ENCODE measurements at places on chromosomes 7 and 10.
A peak's percentile ranks its signal among the peaks of the same experiment; 100 is the strongest.

DNA sequence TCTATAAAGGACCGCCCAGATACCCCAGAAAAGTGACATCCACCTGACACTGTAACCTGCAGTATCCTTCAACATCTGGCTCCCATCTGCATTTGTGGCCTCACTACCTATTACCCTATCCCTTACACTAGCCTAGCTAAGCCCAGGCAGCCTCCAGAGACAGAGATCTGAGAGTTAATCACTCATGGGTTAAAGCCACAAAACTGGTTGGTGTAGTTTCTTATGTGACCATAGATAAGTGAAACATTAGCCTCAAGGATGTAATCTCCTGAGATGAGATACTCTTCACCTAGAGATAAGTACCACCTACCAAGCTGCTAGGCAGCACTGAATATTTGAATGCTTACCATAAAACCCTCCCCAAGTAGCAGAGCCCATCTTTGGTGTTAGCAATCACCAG, 35.4 kb downstream of the CTTNBP2 start:
- no peak for DNase-seq

- no peak for DNase-seq
Observed at GRCh38 chr7:149865437-149865836, 8.3 kb upstream of the ATP6V0E2 start.

DNA sequence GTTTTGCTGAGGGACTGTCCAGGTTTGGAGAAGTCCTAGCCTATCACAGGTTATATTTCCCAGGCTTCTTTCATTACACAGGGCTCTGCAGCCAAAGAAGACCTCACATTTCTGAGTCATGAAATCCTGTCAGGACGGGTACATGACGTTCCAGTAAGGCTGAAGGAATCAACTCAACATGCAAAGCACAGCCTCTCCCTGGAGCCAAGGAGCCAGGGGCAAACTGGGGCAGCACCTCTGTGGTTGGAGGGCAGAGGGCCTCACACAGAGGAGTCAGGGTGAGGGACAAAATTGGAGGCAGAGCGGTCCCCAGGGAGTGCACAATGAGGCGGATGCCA, 116.3 kb upstream of the GDF10 start:
- no peak for DNase-seq

- no peak for DNase-seq
Observed at GRCh38 chr7:43379210-43379609, 203.7 kb upstream of the STK17A start.

DNA sequence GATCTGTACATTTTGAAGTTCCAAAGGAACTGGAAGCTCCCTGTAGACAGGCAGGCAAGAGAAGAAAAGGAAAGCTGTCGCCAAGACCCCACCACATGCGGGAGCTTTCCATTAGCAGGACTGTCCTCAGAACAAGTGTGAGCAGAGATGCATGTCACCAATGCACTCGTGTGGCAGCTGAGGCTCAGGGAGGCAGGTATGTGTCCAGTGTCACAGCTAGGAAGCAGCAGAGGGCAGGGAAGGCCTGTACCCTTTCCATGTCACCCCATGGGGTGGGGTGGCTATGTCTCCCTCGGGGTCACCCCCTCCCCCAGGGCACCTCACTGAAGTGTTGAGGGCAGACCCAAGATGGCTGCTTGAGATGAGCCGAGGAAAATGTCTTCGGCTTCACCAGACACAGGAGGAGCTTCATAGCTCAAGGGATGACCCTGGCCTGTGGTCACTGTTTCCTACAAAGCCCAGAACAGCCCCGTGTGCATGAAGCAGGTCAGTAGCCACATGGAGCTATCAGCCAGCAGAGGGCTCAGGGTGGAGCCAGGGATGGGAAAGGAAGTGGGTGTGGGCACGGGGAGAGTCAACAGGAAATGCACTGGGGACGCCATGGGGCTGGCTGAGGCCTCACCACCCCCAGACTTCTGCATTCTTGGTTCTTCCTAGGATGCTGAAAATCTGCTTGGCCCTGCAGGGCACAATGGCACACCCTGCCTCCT, 96.6 kb downstream of the FAM53B start:
- DNase-seq = peak; percentile 80

DNA sequence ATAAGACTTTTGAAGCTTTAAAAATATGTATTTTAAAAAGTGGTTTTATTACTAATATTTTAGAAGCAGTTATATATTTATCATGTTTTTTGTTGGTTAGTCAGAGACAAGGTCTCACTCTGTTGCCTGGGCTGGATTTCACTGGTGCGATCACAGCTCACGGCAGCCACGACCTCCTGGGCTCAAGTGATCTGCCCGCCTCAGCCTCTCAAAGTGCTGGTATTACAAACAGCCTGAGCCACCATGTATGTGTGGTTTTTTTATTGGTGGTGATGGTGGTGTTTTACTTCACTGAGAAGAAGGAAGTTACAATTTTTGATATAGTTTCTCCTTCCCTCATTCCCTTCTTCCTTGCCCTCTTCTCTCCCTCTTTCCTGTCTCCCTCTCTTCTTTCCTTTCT, 13.4 kb downstream of the NHLRC2 start:
- DNase-seq = no peak

DNA sequence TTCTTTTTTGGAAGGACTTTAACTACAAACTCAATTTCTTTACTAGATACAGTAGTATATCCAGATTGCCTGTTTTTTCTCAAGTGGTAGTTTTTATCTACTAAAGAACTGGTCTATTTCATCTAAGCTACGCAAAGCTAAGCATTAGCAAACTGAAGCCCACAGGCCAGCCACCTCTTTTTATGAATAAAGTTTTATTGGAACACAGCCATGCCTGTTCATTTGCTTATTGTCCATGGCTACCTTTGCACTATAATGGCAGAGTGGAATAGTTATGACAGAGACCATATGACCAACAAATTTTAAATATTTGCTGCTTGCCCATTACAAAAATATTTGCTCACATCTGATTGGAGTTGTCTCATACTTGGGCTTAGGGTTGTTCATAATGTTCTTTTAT, 168.7 kb downstream of the CAMK1D start:
- DNase-seq = no peak

DNA sequence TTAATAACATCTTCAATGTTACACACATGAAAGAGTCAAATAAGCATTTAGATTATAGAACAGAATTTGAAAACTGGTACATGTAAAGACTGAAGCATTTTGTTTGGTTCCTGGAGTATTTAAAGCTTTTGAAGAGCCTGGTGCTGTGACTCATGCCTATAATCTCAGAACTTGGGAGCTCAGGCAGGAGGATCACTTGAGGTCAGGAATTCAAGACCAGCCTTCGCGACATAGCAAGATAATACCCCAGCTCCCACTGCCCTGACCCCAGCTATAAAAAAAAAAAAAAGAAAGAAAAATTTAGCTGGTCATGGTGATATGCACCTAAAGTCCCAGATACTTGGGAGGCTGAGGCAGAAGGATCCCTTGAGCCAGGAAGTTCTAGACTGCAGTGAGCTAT, 87.8 kb downstream of the HDAC9 start:
- DNase-seq = no peak

GRCh38 chr10:103140469-103140868, 52.6 kb downstream of the NT5C2 start:
- DNase-seq = no peak

GRCh38 chr10:114308531-114309363, 69.7 kb downstream of the VWA2 start:
- no peak for DNase-seq

DNA sequence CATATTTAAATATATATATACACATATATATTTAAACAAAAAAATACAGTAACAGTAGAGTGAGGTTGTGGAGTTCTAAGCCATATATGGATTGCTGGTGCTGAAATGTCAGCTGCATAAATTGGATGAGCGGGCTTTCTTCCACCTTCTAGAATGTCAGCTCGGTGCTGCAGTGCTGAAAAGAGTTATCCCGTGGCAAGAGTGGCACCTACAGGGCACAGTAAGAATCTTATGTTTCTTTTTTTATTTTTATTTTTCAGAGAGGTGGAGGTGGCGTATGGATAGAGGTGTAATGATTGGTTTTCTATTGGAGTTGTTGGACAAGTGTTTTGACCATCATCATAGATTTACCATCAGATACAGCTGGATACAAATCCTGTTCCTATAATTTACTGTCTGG, 86.2 kb upstream of the DYNC1I1 start:
- DNase-seq = peak; percentile 63

DNA sequence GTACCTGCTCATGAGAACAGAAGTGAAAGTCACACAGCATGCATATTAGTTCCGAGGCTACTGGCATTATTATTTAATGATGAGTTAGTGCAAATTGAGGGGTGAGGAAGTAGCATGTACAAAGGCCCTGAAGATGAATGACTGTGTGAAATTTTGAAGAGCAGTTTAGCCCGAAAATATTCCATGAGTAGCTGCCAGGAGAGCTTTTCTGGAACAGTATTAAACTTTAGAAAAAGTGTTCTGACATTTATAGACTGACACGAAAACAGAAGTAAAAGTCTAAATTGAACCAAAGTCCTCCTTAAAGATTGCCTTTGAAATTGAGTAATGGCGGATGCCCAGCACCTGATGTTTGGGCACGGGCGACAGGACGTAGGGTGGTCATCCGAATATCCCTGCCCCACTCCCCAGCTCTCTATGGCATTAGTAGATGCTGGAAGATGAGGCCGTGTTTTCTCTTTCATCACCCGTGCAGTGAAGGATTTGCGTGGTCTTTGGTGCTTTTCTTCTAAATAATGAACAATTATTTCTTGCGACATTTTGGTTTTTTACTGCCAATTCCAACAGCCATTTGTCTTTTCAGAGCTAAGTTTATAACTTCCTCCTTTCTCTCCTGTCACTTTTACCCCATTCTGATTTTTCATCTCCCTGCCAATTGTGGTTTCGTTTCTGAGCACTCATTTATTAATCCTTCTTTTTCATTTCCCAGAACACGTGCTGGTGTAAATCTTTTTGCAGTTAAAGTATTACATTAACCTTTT, 192.6 kb downstream of the MGMT start:
- no peak for DNase-seq

- no peak for DNase-seq
Observed at GRCh38 chr7:90484706-90485105, 15.3 kb downstream of the PTTG1IP2 start.

DNA sequence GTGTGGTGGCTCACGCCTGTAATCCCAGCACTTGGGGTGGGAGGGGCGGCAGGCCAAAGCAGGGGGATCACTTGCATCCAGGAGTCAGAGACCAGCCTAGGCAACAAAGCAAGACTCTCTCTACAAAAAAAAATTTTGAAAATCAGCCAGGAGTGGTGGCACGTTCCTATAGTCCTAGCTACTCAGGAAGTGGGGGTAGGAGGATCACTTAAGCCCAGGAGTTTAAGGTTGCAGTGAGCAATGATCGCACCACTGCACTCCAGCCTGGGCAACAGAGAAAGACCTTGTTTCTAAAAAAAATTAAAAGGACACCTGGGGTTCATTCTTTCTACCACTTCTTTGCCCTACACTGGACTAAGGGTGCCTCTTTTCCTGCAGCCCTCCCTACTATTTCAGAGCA, 15.1 kb downstream of the WAPL start:
- DNase-seq = no peak

DNA sequence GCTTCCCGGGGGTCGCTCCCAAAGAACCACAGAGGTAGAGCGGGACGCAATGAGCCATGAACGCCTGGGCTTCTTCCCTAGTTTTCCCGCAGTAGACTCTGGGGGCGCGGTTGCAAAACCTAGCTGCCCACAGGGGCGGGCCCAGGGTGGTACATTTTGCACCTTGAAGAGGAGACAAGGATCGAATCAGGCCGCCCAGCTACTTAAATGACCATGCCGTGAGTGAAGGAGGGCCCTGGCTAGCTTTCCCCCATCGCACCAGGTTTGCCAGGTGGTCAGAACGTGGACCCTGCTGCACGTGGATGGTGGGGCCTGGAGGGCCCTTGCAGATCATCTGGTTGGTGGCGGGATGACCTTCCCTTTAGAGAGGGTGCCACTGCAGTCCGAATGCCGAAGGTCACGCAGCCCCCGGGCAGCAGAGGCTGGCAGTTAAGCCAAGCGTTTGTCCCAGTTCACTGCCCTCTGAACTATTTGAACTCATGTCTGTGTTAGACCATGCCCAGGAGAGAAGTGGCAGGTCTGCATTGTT, 604 bp upstream of the SHTN1 start:
- DNase-seq = peak; percentile 23

GRCh38 chr7:21777921-21778320, 167.8 kb downstream of the CDCA7L start:
- DNase-seq = no peak

DNA sequence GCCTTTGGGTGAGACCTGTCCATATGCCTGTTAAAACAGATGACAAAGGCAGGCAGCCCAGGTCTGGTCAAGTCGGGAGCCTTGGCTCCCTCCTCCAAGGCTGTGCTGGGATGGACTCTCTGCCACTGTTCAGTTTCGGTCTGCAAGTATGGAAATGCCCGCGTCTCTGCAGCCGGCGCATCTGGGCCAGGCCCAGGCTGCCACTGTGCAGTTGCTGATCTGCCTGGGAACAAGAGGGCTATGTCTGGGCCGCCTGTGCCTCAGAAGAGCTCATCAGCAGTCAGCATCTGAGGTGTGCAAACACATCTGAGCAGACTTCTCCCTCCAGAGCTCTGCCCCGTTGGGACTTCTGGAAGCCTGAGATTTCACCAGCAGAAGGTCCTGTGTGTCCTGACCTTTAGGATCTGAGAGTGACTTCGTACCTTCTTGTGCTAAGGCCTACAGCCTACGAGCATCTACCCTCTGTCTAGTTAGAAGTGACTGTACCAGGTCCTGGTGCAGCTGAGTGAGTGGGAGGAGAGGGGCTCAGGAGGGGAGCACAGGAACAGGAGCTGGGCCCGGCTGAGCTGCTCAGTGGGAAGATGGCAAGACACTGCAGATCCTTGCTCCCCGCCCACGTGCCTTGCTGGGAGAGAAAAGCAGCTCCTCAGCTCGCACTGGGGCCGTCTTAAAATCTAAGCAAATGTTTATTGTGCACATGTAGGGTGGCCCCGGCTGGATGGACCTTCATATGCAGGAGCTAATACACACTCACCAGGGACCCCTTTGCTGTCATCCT, 50.9 kb downstream of the DOCK1 start:
- DNase-seq = no peak

- no peak for DNase-seq
Observed at GRCh38 chr7:78081888-78082287, 283.3 kb downstream of the PHTF2 start.

DNA sequence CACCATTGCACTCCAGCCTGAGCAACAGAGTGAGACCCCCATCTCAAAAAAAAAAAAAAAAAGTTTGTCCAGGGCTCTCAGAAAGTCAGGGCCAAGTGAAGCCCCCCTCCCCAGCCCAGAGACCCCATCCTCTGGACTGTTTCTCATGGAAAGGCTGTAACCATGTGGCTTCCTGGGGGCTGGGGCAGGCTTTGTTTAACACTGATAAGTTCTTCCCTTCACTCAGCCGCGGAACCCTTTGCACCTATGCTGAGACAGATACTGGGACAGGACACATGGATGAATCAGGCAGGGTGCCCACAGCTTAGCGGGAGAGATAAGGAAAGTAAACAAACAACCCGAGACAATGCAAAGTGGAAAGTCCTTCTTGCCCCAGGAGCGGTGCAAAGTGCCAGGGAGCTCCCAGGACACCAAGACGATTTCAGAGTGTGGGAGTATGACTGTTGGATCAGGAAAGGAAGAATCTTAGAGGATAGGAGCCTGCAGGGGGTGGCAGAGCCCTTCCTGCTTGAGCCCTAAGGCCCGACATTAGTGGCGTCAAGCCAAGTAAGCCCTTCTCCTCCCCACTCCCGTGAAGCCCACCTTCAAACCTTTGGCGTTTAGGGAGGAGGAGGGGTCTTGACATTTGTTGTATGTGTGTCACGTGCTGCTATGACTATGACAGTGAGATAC, 11.6 kb downstream of the MLXIPL start:
- no peak for DNase-seq

Data from left cardiac atrium (tissue), 4 donors.